ENCODE measurements at places on chromosomes 2 and 18. TPM values are rescaled to one million over a fixed set of nuclear protein-coding genes. Genes with fewer than 3 reads are reported as not detected.

DNA sequence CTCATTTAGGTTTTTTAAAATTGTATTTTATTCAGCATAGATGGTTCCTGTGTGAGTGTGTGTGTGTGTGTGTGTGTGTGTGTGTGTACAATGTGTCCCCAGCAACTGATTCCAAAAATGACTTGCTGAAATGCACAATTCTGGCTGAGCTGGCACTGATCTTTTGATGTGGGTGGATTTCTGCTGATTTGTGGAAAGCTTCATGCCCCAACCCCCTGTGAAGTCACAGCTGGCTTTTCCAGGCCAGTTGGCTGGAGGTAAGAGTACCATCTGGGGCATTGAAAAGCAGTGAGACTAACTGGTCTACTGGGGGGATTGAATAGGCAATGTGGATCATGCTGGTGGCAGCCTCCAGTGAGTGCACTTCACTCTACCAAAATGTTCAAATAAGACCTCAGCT is 187.2 kb downstream of the LRRTM1 start:
- H3K27me3 ChIP-seq, result no peaks in the 10 kb centered on the region
- no peak overlapping the region for H3K27ac ChIP-seq
- H3K4me1 ChIP-seq, result no peaks in the 10 kb centered on the region
- no peak for DNase-seq

- H3K27ac ChIP-seq, result no peak overlapping the region
- DNase-seq, result no peak
- no peaks in the 10 kb centered on the region for H3K4me1 ChIP-seq
- H3K4me3 ChIP-seq, result no peak overlapping the region
Observed at GRCh38 chr2:42087137-42087856, 39.5 kb downstream of the PKDCC start.

DNA sequence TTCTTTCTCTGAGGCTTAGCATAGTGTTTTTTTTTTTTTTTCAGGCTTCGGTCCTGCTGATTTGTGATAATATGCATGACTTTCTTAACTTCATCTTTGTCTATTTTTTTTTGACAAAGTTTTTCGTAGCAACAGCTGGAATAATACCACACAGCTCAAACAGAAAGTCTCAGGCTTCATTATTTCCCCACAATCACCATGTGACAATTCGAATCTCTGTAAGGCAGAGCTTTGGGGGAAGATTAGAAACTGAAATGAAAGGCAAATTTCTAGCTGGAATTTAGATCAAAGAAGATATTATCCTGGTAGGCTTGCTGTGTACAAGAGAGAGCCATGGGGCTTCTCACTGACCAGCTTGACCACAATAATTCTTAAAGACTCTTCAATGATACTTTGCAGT is 12.2 kb upstream of the CD28 start:
- H3K4me3 ChIP-seq, result no peak overlapping the region
- H3K27ac ChIP-seq, result no peak overlapping the region
- no peaks in the 10 kb centered on the region for H3K27me3 ChIP-seq
- no peak for DNase-seq
- H3K36me3 ChIP-seq, result no peaks in the 10 kb centered on the region

- no peaks in the 10 kb centered on the region for H3K4me1 ChIP-seq
- DNase-seq, result no peak
- H3K27ac ChIP-seq, result no peak overlapping the region
Observed at GRCh38 chr18:61998957-61999356, 106.2 kb upstream of the RNF152 start.

GRCh38 chr2:71834796-71835195 is 312.9 kb downstream of the CYP26B1 start:
- no peak overlapping the region for H3K27ac ChIP-seq
- H3K36me3 ChIP-seq, result no peaks in the 10 kb centered on the region
- no peak for DNase-seq
- no peaks in the 10 kb centered on the region for H3K27me3 ChIP-seq
- peaks cover 14% of the 10 kb centered on the region for H3K4me1 ChIP-seq

DNA sequence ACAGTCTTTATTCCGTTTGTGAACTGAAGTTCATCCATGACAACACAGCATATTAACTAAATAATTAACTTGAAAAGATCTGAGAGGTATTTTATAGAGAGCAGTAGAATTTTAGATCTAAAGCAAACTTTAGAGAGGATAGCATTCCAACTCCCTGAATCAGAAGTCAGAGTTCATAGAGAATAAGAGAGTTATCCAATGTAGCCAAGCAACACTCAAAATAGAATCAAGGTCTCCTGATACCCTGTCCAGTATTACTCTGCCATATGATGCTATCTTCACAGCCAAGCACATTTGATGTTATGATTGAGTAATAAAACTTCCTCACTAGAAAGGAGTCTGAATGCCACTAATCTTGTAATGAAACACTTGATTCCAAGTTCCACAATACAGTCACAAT is 55.5 kb downstream of the RIT2 start:
- no peak overlapping the region for H3K27ac ChIP-seq
- H3K4me1 ChIP-seq, result no peaks in the 10 kb centered on the region
- H3K27me3 ChIP-seq, result no peaks in the 10 kb centered on the region
- H3K4me3 ChIP-seq, result no peak overlapping the region
- H3K36me3 ChIP-seq, result no peaks in the 10 kb centered on the region

GRCh38 chr2:68553098-68553497 is 85.7 kb downstream of the APLF start:
- H3K4me1 ChIP-seq, result no peaks in the 10 kb centered on the region
- no peak overlapping the region for H3K27ac ChIP-seq
- H3K36me3 ChIP-seq, result no peaks in the 10 kb centered on the region
- no peak overlapping the region for H3K4me3 ChIP-seq

Gene LRRTM4
- 2.0 TPM for total RNA-seq

GRCh38 chr2:72661985-72662384 is 163.8 kb downstream of the EXOC6B start:
- H3K36me3 ChIP-seq, result no peaks in the 10 kb centered on the region
- no peak for DNase-seq
- no peak overlapping the region for H3K4me3 ChIP-seq
- H3K27ac ChIP-seq, result no peak overlapping the region
- H3K4me1 ChIP-seq, result no peaks in the 10 kb centered on the region

- no peak for DNase-seq
- peaks cover 26% of the 10 kb centered on the region for H3K27me3 ChIP-seq
- no peaks in the 10 kb centered on the region for H3K36me3 ChIP-seq
- no peak overlapping the region for H3K4me3 ChIP-seq
- H3K27ac ChIP-seq, result no peak overlapping the region
Observed at GRCh38 chr2:69366-70344, 23.4 kb upstream of the FAM110C start.

Gene MYO7B
- total RNA-seq, result 1.2 TPM

- no peak overlapping the region for H3K4me3 ChIP-seq
- no peaks in the 10 kb centered on the region for H3K36me3 ChIP-seq
- no peak overlapping the region for H3K27ac ChIP-seq
- no peaks in the 10 kb centered on the region for H3K4me1 ChIP-seq
Observed at GRCh38 chr2:18362696-18363095, 197.8 kb downstream of the RDH14 start.

All from heart right ventricle (tissue), 16 donors.